ENCODE measurements at places on chromosomes 12 and 14.

- no peak for DNase-seq
Measured at GRCh38 chr12:101566318-101566717, 28.5 kb upstream of the MYBPC1 start.

DNA sequence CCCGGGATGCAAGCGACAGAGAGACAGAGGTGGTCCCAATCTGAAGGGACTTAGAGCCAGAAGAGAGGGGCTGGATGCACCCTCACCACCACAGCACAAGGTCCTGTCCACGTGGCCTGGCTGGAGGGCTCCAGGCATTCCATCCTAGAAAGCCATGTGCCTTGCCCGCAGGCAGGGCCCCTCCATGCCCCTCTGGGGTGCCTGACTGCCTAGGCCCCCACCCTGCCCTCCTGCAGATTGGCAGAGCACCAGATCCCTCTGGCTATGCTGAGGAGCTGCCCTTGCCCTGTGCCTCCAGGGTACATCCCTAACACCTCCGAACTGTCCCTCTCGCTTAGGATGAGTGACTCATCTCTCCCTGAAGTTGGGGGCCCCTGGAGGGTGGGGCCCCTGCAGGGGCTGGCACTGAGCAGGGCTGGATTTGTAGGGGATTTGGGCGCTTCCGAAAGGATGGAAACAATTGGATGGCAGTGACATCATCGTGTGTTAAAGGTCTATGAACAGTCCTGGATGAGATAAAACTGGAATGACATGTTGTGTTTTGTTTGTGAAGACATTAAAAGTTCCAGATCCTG lies 50.9 kb downstream of the CHGA start:
- DNase-seq, result no peak

DNA sequence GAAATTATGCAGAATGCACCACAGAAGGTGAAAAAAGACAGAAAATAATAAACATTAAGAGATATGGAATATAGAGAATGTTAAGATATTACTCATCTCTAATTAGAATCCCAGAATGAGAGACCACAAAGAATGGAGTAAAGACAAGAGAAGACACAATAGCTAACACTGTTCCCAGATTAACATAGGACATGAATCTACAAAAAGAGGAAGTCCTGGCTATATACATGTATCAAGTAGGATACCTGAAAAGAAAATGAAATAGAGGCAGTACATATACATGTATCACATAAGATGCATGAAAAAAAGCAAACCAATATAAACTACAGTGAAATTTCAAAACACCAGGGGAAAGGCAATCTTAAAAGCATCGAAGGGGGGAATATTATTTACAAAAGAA lies 5.6 kb upstream of the EPS8 start:
- no peak for DNase-seq

- peak; percentile 63 for DNase-seq
Measured at GRCh38 chr12:106195621-106196027, 52.2 kb downstream of the CKAP4 start.

DNA sequence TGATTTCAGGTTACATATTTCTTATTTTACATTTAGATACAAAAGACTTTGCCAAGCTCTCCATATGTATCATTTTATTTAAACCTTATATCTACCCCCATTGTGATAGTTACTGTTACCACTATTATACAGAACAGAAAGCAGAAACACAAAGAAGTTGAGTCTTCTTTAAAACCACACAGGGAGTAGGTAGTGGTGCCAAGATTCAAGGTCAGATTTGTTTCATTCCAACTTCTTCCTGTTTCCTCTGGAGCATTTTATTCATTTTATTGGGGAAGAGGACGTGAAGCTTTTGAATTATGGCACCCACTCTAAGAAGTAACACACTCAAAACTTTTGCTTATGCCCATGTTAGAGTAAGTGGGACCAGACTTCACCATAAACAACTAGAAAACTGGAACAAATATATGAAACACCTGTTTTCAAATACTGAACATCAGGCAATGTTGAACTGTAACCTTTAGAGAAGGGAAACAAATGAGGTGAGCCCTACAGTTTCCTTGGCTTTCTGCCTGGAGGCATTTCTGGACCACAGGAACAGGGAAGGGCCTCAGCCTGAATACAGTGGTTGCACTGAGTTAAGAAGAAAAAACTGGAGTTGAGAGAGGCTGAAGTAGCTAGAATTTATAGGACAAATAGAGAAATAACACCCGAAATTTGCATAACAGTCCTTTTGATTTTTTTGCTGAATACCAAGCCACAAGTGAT lies 160.4 kb upstream of the SSTR1 start:
- DNase-seq, result no peak

DNA sequence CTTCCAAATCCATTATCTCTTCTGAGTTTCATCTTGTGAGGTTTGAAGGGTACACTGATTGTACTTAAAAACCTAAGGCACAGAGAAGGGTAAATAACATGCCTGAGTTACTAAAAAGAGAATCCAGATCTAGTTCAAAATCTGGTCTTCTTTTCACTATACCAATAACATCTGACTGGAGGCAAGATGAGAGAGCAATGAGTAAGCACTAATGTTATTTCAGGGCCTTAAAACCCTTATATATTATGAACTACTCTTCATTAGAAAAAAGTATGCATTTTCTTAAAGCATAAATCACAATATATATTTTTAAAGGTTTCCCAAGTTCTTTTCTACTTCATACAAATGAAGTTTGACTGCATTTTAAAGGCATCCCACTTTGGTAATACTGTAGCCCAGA lies 60.2 kb downstream of the GXYLT1 start:
- DNase-seq, result no peak
